ENCODE measurements at places on chromosomes 3 and 15. TPM values are rescaled to one million over a fixed set of nuclear protein-coding genes. Genes with fewer than 3 reads are reported as not detected.

The CMSS1 gene
- total RNA-seq = 21.3 TPM

The GPR15 gene
- total RNA-seq = not detected

The CLRN1 gene
- total RNA-seq = not detected

The C2CD4A gene
- total RNA-seq = 0.36 TPM

The GDPGP1 gene
- total RNA-seq = 3.3 TPM

The DNASE1L3 gene
- total RNA-seq = 19.8 TPM

The SPINK8 gene
- not detected for total RNA-seq

The PLA2G4B gene
- total RNA-seq = 6.7 TPM

The ZWILCH gene
- 5.8 TPM for total RNA-seq

The INSYN1 gene
- 4.8 TPM for total RNA-seq

DNA sequence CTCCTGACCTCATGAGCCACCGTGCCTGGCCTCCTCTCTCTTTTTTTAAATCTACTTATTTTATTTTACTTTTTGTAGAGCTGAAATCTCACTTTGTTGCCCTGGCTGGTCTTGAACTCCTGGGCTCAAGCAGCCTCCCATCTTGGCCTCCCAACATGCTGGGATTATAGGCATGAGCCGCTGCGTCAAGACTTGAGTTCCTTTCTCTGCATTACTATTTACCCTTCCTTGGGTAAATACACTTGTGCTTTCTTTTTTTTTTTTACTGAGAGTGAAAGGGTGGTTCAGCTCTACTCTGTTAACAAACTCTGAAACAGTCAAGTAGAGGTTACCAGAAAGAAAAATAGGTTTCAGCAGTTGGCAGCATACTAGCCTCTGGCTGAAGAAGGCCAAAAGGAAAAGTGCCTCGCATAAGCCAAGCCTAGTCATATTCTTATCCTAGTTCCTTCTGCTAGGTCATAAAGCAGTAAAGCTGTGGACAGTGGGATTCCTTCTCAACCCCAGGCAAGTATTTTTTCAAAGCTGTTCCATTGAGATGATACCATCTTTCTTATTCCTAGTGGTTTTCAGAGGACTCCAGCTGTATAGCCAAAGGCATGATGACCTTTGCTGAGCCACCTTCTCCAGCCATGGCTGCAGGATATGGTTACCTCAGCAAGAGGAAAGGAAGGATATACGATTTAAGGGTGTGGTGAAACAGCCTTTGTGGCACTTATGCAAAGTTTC, 135.1 kb downstream of the RBPMS2 start:
- H3K4me3 ChIP-seq = no peak overlapping the region
- DNase-seq = no peak
- no peaks in the 10 kb centered on the region for H3K36me3 ChIP-seq
- no peaks in the 10 kb centered on the region for H3K27me3 ChIP-seq

DNA sequence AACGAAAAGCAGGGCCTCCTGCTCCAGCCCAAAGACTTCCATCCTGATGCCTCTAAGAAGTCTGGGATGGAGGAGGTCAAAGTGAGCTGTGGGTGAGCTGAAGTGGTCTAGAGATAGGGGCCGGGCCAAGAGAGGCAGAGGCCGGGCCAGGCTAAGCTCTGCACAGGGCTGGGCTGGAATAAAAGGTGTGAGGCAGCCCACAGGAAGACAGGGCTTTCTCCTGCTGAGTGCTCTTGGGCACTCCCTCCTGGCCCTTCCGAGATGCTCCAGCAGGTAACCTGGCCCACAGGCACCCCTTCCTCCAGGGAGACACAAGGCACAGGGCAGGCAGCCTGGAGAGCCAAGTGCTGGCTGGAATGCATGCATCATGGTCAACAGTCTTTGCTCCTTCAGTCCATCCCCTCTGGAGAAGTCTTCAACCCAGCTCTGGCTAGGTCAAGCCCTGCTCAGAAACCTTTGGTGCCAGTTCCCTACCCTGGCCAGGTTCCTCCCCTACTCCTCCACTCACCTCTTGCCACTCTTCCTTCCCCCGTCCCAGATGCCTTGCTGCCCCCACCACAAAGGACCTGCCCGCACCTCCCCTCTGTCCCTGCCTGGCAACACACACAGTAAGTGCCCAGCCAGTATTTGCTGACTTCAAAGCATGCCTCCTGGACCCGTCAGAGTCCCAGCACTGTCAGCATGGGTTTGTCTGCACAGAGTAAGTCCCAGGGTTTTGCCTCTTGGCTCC, 93.6 kb downstream of the SEC22A start:
- peaks cover 6% of the 10 kb centered on the region for H3K36me3 ChIP-seq
- no peak overlapping the region for H3K27ac ChIP-seq
- no peaks in the 10 kb centered on the region for H3K27me3 ChIP-seq
- no peak for DNase-seq

- no peak for DNase-seq
- no peaks in the 10 kb centered on the region for H3K4me1 ChIP-seq
- no peak overlapping the region for H3K4me3 ChIP-seq
- no peaks in the 10 kb centered on the region for H3K27me3 ChIP-seq
- H3K36me3 ChIP-seq = peaks cover 2% of the 10 kb centered on the region
- peak overlapping the region; percentile 33 for H3K27ac ChIP-seq
Measured at GRCh38 chr3:62187022-62187431, 186.3 kb downstream of the FEZF2 start.

DNA sequence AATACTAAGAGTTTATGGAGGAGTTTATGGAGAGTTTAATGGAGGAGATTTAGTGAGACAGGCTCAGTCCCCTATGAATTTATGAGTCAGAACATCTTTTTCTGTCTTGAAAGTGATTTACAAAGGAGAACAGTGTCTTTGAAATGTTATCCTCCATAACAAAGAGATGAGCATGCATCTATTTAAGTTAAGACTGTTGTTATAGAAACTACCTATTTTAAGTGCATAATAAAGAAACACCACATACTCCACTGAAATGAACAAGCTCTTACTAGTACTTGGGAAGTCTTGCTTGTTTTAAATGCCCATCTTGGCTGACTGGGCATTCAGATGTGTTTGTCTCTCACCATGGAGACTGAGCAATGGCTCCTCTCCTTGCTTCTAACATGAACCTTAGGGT, 118.7 kb upstream of the ACP3 start:
- no peaks in the 10 kb centered on the region for H3K36me3 ChIP-seq
- no peak overlapping the region for H3K27ac ChIP-seq
- no peak overlapping the region for H3K4me3 ChIP-seq
- no peaks in the 10 kb centered on the region for H3K27me3 ChIP-seq

DNA sequence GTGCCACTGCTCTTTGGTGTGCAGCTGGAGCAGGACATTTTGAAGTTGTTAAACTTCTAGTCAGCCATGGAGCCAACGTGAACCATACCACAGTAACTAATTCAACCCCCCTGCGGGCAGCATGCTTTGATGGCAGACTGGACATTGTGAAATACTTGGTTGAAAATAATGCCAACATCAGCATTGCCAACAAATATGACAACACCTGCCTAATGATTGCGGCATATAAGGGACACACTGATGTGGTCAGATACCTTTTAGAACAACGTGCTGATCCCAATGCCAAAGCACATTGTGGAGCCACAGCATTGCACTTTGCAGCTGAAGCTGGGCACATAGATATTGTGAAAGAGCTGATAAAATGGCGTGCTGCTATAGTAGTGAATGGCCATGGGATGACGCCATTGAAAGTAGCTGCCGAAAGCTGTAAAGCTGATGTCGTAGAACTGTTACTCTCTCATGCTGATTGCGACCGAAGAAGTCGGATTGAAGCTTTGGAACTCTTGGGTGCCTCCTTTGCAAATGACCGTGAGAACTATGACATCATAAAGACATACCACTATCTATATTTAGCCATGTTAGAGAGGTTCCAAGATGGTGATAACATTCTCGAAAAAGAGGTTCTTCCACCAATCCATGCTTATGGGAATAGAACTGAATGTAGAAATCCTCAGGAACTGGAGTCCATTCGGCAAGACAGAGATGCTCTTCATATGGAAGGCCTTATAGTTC, 12.2 kb downstream of the FEM1B start:
- peaks cover 8% of the 10 kb centered on the region for H3K36me3 ChIP-seq
- no peak overlapping the region for H3K4me3 ChIP-seq
- no peaks in the 10 kb centered on the region for H3K27me3 ChIP-seq
- no peaks in the 10 kb centered on the region for H3K4me1 ChIP-seq
- H3K27ac ChIP-seq = no peak overlapping the region

- no peaks in the 10 kb centered on the region for H3K36me3 ChIP-seq
- no peaks in the 10 kb centered on the region for H3K27me3 ChIP-seq
- no peak for DNase-seq
- no peaks in the 10 kb centered on the region for H3K4me1 ChIP-seq
- no peak overlapping the region for H3K27ac ChIP-seq
Measured at GRCh38 chr3:57957824-57958223, 50.4 kb upstream of the FLNB start.

- H3K27ac ChIP-seq = no peak overlapping the region
- H3K4me1 ChIP-seq = no peaks in the 10 kb centered on the region
- no peaks in the 10 kb centered on the region for H3K27me3 ChIP-seq
- no peaks in the 10 kb centered on the region for H3K36me3 ChIP-seq
Measured at GRCh38 chr15:23646165-23647000, 1.3 kb downstream of the MAGEL2 start.

- no peak for DNase-seq
- no peaks in the 10 kb centered on the region for H3K27me3 ChIP-seq
- H3K4me3 ChIP-seq = no peak overlapping the region
- H3K27ac ChIP-seq = no peak overlapping the region
- H3K36me3 ChIP-seq = no peaks in the 10 kb centered on the region
Measured at GRCh38 chr3:62677926-62678325, 197.3 kb downstream of the CADPS start.

DNA sequence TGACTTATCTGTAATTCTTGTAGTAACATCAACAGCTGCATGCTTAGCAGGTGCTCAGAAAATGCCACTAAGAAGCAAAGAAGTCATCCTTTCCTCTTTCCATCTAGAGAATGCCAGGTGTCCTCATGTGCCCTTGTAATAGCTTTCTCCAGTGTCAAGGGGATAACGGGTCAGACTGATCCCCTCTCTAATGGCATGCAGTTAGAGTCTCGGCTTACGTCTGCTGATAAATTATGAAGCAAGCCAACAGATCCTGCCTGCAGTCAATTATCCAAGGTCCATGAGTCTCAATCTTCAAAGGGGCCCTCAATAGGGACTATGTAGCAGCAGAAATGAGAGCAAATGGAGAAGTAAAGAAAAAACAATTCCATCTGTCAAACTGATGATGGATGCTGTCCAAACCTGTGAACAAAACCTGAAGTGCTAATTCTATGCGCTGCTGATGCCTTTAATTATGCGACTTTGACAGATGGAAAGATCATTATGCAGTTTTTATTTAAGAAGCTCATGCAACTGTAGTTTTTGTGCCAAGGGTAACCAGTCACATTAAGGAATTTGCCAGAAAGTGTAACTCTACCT, 162.8 kb upstream of the PEX5L start:
- DNase-seq = no peak
- no peaks in the 10 kb centered on the region for H3K27me3 ChIP-seq
- no peaks in the 10 kb centered on the region for H3K4me1 ChIP-seq
- no peak overlapping the region for H3K27ac ChIP-seq
- H3K36me3 ChIP-seq = no peaks in the 10 kb centered on the region

- no peak overlapping the region for H3K4me3 ChIP-seq
- H3K27ac ChIP-seq = no peak overlapping the region
- no peaks in the 10 kb centered on the region for H3K27me3 ChIP-seq
- no peaks in the 10 kb centered on the region for H3K36me3 ChIP-seq
Measured at GRCh38 chr3:134300520-134300919, 49.9 kb upstream of the RYK start.

DNA sequence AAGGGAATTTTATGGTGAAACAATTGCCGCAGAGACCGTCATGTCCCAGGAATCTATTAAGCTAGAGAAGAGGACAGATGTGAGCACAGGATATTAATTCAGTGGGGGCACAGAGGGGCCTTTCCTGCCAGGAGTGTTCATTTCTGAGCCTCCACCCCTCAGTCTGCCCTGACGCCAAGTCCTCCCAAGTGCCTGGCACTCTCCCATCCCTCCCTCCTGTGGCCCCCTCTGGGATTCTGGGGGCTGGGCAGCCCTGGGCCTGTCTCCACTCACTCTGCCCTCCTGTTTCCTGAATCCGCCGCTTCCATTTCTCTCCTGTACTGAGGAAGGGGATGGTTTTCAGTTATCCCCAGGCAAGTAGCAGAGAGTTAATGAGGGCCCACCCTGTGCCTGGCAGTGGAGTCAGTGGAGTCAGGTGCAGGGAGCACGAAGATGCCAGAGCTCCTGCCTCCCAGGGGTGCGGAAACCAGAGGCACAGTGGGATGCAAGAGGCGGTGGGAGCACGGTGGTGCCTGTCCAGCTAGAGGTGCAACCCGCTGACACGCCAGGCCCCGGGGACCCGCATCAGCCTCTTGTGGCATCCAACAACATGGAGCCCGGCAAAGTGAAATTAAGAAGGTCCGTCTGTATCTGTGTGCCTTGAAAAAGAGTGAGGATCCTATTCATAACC, 212.5 kb downstream of the XXYLT1 start:
- no peaks in the 10 kb centered on the region for H3K27me3 ChIP-seq
- no peaks in the 10 kb centered on the region for H3K4me1 ChIP-seq
- no peaks in the 10 kb centered on the region for H3K36me3 ChIP-seq
- no peak overlapping the region for H3K27ac ChIP-seq
- DNase-seq = peak; percentile 32

DNA sequence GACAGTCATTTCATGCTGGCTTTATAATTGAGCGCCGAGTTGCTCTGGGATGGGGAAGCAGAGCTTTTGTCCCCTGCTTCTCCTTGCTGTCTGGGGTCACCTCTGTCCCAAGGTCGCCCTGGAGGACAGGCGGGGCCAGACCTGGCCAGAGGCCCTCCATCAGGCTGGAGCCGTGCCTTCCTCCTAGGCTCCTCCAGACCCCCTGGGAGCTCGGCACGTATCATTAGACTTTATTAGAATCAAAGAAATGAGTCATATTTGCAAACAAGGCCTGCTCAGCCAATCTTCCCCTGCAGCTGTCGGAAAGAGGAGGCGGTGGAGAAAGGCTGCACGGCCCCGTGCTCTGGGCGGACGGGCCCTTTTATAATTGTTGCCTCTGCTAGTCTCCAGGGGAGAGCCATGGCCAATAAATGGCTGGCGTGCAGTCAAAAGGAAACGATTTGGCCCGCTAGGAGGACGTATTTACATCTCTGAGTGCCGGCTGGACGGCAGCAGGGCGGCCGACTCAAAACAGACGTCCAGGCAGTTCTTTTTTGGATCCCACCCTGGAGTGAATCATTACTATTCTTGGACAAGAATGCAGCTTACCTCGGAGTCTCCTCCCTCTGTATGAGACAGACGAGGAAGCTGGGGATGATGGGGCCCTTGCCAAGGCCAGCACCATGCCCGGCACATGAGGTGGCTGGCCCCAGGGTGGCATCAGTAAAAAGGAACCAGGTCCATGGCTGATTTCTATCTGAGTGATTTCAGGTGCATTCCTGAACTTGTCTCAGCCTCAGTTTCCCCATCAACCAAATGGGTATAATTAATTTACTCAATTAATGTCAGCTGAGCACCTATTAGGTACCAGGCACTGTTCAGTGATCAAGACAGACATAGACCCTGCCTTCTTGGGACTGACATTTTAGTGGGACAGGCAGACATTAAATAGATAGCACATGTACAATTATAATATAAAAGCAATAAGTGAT, 50.6 kb downstream of the SLC6A6 start:
- peak overlapping the region; percentile 77 for H3K27ac ChIP-seq
- H3K4me3 ChIP-seq = no peak overlapping the region
- no peaks in the 10 kb centered on the region for H3K4me1 ChIP-seq
- no peaks in the 10 kb centered on the region for H3K27me3 ChIP-seq
- peak; percentile 96 for DNase-seq
- H3K36me3 ChIP-seq = no peaks in the 10 kb centered on the region

GRCh38 chr3:53834429-53835095, 11.7 kb downstream of the CHDH start:
- H3K27me3 ChIP-seq = no peaks in the 10 kb centered on the region
- H3K4me3 ChIP-seq = no peak overlapping the region
- H3K27ac ChIP-seq = no peak overlapping the region
- H3K4me1 ChIP-seq = no peaks in the 10 kb centered on the region

All from aorta (tissue), 5 donors.